ENCODE measurements at places on chromosomes 12 and 14. TPM values are rescaled to one million over a fixed set of nuclear protein-coding genes. Genes with fewer than 3 reads are reported as not detected.

SLCO1C1 gene
- total RNA-seq: 0.36 TPM

FBLN5 gene
- total RNA-seq: 1.0 TPM

MYH6 gene
- total RNA-seq: not detected

DPPA3 gene
- not detected for total RNA-seq

CLEC9A gene
- not detected for total RNA-seq

FKBP4 gene
- 102 TPM for total RNA-seq

ANKS1B gene
- total RNA-seq: 8.4 TPM

TDRD9 gene
- not detected for total RNA-seq

SLC5A8 gene
- not detected for total RNA-seq

SERPINA3 gene
- not detected for total RNA-seq

Measured in neural crest cell (in vitro differentiated cells).